ENCODE measurements at places on chromosomes 5 and 9.

DNA sequence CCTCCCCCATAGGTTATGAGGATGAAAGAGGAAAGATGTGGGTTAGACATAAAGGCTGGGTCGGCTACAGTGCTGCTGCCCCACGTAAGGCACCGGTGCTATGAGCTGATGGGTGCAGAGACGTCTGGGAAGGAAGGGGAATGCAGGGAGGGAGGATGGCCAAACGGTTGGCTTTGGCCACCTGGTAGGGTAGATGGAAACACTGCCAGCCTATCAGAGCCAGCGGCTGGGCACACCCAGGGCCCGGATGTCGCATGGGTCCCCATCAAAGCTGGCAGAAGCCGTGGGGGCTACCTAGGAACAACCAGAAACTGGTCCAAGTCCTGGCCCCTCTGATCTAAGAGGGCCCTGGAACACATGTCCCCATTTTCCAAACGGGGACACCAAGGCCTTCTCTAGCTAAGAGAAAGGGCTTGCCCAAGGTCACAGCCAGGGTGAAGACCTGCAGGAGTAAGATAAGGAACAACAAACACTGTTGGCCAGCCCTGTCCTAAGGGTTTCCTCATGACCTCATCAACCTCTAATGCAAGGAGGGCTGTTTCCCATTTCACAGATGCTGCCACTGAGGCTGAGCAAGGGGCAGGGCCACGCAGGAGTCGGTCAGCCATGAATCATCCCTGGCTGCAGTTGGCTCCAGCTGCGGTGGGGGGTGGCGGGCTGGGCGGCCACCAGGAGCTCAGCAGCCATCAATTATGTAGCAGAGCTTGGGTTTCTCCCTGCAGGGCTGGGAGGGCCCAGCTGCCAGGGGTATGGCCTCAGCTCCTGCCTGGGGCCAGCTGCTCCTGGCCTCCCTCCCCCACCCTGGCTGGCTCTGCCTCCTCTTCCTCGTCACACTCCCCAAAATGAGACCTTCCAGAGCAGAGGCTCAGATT is 4.9 kb downstream of the SH3GLB2 start:
- DNase-seq: no peak

DNA sequence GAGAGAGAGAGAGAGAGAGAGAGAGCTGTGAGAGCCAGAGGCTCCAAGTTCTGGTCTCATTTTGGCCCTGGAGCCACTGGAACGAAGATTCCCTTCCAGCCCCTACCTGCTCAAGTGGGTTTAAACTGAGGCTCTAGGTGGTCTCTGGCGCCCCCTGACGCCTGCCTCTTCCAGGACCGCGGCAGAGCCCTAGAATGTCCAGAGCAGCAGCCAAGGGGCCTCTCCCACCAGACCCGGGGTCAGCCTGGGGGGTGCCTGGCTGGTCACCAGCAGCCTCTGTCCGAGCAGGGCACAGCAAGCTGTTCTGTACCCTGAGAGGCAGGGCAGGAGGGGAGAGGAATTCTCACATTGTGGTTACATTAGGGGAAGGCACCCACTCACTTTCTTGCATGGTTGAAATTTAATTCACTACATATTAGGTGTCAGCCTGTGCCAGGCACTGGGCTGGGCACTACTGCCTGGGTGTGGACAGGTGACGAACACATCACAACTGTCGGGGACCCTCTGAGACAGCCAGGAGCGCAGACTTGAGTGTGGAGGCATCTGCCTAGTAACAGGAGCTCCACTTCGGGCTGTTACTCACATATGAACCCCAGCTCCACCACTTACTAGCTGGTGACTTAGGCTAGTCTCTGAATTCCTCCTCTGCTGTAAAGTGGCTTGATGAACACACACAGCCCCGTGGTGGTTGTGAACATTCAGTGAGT is 44.5 kb downstream of the AMBP start:
- no peak for DNase-seq

GRCh38 chr9:129962889-129963703 is 79.9 kb downstream of the FNBP1 start:
- peak; percentile 56 for DNase-seq

- no peak for DNase-seq
Measured at GRCh38 chr9:114027863-114028465, 50.1 kb downstream of the AMBP start.

DNA sequence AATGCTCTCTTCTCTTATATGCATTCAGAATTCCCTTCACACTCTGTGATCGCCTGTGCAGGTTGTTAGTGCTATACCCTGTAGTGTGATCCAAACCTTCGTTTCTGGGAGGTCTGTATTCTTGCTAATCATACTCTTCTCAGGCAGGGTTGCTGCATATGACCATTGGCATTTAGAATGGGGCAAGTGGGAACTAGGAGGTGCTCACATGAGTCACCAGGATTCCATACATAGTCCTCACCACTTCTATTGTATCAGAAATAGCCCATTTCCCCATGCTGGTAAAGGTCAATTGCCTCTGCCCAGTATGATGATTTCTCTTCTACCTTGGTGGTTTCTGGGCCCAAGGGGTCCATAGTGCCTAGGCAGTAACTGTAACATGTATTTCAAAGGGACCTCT is 443.5 kb upstream of the CDH6 start:
- no peak for DNase-seq

DNA sequence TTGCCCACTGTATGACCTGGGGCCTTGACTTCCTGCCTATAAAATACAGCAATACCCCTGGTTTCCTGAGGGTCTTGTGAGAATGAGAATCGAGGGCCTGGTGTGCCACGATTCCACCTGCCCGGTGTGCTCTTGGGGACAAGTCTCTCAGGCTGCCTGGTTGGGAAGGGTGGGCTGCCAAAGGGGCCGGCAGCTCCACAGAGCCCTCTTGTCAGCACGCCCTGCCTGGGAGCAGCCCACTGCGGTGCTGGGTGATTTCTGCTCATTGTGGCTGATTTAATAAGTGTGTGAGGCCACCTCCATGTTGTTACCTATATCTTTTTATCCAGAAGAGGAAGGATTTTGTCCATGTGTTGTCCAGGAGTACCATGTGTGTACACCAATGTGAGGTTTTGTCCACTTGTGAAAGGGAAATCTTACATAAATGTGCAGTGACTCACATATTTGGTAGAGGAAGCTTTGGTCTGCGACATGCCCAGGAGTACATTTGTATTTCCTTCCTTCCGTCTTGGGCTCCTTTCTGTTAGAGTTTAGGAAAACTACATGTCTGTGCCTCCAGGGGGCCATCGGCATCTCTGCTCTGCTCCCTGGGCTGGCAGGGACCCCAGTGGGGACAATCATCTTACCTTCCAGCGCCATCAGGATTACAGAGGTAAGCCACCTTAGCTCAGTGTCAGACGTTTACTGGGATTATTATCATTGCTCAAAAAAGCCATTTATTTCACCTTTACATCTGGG is 108.6 kb downstream of the PHF2 start:
- no peak for DNase-seq

DNA sequence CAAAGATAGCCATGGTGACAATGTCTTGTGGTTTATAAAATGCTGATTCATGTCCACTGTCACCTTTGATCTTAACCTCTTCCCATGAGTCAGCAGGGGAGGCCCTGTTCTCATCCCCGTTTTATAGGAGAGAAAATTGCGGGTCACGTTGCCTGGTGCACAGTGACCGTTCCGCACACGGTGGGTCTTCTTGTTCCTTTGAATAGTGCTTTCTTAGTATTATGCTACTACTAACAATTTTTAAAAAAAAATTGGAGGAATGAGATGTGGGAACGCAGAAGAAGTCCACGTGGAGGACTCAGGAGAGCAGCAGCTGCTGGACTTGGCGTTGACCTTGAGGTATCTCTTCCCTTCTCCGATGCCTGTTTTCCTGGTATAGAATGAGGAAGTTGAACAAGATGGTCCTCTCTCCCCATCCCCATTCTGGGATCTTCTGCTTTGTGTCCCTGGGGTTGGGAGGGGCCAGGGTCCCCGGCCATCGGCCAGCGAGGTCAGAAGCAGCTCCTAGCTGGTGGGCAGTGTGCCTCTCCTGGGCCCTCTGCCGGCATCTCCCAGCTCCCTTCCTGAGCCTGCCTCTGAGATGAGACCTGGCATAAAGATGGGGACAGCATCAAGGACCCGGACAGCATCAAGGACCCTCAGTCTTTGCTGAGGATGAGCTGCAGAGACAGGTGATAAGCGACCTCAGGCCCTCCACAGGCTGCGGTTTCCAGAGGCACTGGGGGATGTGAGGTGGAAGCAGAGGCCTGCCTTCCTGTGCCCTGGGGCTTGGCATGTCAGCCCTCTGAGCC is 143.9 kb downstream of the C9orf50 start:
- no peak for DNase-seq

GRCh38 chr5:144370273-144370672 is 199.6 kb downstream of the KCTD16 start:
- no peak for DNase-seq

- DNase-seq: no peak
Measured at GRCh38 chr5:9601055-9601739, 29.0 kb downstream of the TAS2R1 start.

DNA sequence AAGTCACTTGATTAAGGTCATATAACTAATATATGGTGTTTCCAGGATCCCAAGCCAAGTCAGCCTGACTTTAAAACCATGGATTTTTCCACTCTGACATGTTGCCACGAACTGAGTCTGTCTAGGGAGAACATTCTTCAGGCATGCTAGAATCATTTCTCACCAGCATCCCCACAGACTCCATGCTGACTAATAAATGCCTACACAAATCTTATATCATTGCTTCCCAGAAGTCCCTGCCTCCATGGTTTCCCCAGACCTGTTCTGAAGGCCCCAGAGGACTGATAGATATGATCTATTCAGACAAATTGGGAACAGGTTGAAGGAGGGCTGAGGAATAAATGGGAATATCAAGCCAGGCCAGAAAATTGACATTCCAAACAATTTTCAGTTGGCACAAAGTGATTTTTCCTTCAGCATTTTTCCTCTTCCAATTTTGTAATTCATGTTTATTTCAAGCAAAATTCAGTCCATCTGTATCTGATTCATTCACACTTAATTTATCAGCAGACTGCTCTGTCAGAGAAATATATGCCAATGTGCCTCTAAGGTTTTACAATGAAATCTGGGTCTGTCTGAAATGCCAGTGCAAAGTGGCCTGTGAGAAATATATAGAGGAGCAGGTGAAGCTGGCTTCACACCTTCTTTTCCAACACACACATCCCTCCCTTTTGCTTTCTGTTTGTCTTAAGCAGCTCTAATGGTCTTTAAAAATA is 413.6 kb upstream of the TNC start:
- DNase-seq: no peak

DNA sequence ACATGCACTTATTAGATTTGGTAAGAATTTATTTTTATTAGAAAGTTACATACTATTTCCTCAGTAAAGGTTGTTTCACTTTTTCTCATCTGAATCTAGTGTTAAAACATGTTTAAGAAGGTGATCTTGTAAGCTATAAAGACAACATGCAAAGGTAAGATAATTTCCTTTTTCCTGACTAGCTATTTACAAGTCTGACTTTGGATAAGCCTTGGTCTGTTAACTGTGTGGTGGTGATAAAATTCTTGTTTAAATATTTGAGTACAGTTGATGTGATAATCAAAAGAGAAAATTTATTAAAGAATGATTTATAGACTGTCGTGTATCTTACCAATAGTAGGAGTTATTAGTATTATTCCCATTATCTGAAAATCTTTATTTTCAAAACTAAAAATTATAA is 36.9 kb upstream of the GPR21 start:
- DNase-seq: no peak

DNA sequence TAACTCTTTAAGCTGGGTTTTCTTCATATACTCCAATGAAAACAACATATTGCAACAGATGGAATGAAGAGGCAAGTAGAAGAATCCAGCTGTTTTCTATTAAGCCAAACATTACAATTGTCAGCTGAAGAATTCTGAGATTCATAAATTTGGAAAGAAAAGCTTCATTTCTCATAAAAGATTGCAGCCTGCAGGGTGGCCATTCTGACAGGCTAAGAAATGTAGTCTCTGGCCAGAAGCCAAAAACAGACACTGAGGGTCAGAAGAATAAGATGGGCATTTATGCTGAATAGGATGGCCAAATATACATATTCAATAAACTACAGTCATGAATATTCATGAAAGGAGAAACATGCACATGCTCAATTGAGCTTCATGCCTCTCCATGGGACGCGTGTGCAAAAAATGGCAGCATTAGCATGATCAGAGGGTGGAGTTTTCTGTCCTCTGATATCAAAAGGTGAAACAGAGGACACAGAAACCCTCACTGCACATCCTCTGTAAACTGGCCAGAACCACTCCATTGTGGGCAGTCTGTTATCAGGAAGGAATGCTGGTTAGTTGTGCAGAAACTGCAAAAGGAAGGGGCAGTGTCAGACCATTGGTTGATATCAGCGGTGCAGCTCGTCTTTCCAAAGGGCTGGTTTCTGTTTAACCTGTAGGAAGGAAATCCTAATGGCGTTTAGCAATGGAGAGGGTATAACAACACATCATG is 50.2 kb downstream of the FXN start:
- no peak for DNase-seq

DNA sequence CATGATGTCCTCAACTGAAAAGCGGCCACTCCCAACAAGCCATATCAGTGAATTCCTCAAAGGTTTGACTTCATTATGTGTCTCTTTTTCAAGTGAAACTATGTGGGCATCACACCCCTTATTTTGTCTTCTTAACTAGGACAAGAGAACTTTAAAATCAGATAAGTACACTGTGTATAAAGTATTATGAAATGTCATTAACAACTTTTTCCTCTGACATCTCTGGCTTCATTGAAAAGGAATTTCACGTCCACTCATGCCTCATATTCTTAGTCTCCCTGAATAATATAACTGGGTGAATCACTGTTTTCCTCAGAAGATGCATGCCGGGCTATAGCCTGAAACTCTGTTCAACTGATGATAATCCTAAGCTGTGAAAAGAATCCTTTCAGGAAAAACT is 415.8 kb downstream of the ACTL7B start:
- DNase-seq: no peak

GRCh38 chr5:9479361-9479760 is 66.5 kb downstream of the SEMA5A start:
- no peak for DNase-seq

- DNase-seq: peak; percentile 39
Measured at GRCh38 chr5:95620030-95620869, at the start of gene GPR150. Gene GPR150 (plus strand): TSS chr5:95620087. CDS start chr5:95620276, 189 bp downstream.

DNA sequence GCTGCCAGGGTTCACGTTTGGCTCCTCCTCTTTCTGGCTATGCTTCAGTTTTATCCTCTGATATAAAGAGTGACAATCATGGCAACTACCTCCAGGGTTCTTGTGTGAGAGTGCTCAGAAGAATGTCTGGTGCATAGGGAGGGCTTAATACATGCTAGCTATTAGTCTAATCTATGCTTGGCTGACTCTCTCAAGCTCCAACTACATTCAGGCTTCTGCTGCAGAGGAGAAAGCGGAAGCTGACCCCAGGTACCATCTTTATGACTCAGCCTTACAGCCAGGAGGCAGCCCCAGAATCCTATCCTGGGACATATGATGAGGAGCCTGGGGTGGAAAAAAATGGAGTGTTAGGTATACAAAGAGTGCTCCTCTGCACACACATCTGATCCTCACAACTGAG is 32.1 kb upstream of the RASGRF2 start:
- DNase-seq: no peak

- no peak for DNase-seq
Measured at GRCh38 chr5:137142764-137143605, 356.1 kb downstream of the SPOCK1 start.

All from activated naive CD4-positive, alpha-beta T cell (primary cell).